Nucleus accumbens (tissue), 56 donors: ENCODE measurements at places on chromosomes 7 and 10.

GRCh38 chr10:89085153-89085552 lies 94.6 kb downstream of the FAS start:
- DNase-seq: no peak

- DNase-seq: peak; percentile 54
Observed at GRCh38 chr10:62805231-62806099, 945 bp downstream of the ADO start.

- no peak for DNase-seq
Observed at GRCh38 chr10:75544993-75545706, 113.7 kb downstream of the LRMDA start.

- no peak for DNase-seq
Observed at GRCh38 chr7:156014201-156014600, 201.9 kb upstream of the SHH start.

DNA sequence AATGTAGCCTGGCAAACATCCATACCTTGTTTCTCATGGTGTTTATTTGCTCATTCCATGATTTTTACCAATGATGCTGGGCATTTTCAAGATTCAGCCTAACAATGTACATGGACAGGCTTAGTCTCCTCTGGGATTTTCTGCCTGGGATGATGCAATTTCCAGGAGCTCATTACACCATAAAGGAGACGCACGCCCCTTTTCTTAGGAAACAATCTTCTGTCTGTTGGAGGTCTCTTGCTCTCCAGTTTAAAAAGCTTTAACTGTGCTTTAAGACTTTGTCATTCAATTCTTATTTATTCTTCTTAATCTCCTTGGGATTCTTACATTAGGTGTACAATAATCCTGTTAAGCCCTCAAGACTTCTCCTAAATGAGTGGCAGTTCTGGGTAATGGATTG lies 150.3 kb upstream of the NRP1 start:
- no peak for DNase-seq

DNA sequence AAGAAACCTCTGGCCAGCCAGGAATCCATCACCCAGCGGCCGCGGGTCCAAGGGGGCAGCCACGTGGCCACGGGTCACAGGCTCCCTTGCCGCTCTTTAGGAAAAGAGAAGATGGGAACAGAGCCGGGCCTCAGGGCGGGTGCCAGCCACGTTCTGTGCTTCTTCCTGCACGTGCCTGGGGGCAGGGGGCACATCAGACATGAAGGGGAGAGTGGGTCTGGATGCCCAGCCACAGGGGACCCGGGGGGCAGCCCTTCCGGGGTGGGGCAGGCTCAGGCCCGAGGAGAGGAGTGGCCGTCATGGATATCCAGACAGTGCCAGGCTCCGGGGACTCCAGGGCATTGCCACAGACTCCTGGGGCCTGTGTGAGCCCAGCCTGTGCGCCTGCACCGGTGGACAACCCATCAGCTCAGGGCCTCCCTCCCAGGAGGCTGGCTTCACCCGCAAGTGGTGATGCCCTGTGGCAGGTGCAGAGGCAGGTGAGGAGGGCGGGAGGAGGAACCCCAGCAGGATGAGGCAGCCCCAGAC lies 31.0 kb upstream of the ADGRA1 start:
- no peak for DNase-seq

- DNase-seq: no peak
Observed at GRCh38 chr7:114293289-114294012, 121.2 kb upstream of the FOXP2 start.

DNA sequence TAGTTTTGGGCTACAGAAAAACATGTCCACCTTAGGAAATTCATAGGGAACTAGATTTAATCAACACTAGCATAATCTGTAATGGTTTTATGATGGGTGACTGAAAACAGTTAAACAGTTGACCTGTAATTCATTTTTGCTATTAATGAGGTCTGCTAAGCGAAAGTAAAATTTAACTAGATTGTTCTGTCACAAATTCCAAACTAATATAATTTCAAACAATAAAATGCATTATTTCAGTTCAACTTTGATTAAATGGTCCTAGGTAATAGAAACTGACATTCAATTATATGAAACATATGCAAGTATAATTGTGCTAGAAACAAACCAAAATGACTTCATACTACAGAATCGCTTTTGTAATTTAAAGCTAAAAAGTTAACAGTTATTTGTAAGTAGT lies 6.9 kb downstream of the NOC3L start:
- DNase-seq: no peak

DNA sequence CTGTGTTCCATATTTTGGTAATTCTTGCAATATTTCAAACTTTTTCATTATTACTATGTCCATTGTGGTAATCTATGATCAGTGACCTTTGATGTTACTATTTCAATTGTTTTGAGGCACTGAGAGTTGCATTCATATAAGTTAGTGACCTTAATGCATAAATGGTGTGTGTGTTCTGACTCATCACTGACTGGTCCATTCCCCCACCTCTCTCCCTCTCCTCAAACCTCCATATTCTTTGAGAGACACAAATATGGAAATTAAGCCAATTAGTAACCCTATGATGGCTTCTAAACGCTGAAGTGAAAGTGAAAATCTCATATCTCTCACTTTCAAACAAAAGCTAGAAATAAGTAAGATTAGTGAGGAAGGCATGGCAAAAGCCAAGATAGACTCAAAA lies 739.6 kb downstream of the CCSER2 start:
- no peak for DNase-seq

GRCh38 chr10:18409599-18410397 lies 241.6 kb downstream of the NSUN6 start:
- DNase-seq: no peak

- no peak for DNase-seq
Observed at GRCh38 chr7:86689363-86689762, 45.7 kb downstream of the GRM3 start.

- DNase-seq: no peak
Observed at GRCh38 chr10:52623761-52624160, 148.8 kb downstream of the MBL2 start.

DNA sequence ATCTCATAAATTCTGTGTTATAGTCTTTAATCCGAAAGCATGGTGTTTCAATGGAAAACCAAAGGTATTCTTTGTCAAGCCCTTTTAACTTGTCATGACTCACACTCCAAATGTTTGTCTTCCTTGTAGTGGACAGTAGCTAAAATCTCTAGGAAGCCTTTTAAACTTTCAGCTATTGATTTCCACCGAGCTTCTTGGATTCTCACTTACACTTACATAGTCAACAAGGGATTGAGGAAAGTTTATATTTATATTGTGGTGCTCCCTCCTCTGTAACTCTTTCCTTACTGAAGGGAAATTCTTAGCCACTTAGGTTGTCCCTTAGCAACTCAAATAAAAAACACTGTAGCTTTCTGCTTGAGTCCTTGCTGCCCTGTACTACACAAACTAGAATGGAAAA lies 31.2 kb upstream of the GPR37 start:
- no peak for DNase-seq

DNA sequence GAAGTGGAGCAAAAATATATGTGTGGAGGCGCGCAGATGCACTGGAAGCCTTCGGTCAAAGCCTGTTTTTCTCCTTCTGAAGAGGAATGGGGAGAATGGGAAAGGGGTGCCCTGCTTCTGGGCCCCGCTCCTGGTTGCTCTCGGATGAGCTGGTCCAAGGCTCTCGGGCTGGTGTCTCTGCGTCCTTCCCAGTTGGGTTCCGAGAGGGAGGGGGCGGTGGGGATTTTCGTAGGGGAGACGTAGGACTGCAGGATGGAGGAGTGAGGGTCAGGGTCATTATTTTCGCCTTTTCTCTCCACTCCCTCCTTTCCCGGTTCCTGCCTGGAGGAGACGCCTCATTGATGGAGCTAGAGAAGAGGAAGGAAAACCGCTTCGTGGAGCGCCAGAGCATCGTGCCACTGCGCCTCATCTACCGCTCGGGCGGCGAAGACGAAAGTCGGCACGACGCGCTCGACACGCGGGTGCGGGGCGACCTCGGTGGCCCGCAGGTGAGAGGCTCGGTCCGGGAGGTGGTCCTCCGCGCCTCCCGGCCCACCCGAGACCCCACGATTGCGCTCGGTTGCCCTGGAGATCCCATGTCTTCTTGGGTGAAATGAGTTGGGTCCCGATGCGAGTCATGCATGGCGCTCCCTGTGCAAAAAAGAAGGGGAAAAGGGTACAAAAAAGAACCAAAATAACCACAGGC lies 790 bp downstream of the ADAM22 start:
- DNase-seq: peak; percentile 54

- DNase-seq: no peak
Observed at GRCh38 chr7:38731215-38731614, 100.0 kb upstream of the AMPH start.

DNA sequence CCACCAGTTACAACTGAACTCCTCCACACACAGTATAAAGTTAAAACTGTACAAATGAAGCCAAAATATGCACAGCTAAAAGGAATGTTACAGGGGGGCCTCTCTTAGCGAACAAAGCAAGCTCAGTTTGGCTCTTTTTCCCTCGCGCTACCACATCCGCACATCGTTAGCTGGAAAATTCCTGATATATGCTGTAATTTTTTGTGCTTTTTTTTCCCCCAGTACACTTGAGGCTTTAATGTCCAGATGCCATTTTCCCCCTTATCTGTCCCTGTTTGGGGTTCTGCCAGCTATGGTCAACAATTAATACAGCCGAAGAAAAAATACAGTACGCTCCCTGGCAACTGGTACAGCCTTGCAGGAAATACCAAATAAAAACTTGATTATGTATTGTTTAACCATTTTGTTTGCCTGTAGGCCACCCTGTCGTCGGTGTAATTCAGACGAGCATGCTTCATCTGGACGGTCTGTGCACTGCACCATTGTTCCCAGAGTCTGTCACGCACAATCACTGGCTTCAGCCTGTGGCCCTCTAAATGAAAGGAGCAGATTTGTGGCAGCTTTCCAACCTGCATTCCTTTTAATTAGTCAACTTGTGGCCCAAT lies 108.1 kb upstream of the FAM133B start:
- no peak for DNase-seq

GRCh38 chr10:26242706-26243350 lies 26.3 kb downstream of the GAD2 start:
- DNase-seq: no peak

GRCh38 chr7:5435291-5436002 lies 11.8 kb upstream of the TNRC18 start:
- no peak for DNase-seq

DNA sequence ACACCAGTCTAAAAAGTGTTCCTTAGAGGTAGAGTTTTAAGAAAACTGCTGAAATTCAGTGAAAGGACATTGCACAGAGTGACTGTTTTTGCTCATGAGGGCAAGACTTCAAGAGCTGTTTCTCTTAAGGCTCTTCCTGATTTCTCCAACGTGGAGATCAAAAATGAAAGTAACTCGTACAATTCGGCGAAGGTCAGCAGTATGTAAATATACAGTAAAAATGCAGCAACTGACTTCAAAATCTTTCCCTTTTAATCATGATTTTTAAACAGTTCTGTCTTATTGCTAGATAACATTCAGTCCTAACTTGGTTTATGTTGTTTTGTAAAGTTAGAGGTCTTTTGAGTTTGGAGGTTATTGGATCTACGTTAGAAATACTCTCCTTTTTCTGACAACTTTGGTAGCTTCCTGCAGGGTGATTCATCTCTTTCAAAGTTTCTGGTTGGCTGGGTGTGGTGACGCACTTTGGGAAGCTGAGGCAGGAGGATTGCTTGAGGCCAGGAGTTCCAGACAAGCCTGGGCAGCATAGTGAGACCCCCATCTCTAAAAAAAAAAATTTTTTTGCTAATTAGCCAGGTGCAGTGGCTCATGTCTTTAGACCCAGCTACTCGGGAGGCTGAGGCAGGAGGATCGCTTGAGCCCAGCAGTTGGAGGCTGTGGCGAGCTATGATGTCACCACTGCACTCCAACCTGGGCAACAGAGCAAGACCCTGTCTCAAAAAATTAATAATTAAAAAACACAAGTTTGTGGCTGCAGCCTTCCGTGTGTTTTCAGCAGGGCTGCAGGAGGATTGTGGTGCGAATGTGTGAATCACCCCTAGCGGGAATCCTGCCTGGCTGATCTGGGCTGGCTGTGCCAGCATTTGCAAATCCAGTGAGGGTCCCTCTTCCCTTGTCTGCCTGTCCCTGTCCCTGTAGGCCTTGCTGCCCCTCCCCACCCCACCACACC lies 29.2 kb upstream of the AP5Z1 start:
- no peak for DNase-seq

- peak; percentile 42 for DNase-seq
Observed at GRCh38 chr10:58963101-58963534, 213.3 kb upstream of the PHYHIPL start.

DNA sequence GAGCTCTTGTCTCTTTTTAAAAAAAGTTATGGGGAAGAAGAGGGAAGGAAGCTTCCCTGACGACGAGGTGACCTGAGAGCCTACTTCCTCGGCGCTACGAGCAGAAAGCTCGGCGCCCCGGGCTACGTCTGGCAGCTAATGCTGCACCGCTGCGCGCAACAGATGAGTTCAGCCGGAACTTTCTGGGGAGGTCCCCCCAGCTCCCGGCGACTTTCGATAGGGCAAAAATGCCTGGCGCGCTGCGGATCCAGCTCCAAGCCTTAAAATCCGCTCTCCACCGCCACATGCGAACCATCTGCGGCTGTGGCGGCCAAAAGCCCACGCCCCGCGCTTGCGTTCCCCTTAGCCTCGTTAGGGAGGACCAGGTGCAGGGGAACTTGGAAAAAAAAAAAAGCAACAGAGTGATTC lies 621 bp downstream of the P4HA1 start:
- DNase-seq: peak; percentile 33

GRCh38 chr7:88317422-88317821 lies 10.7 kb upstream of the STEAP4 start:
- no peak for DNase-seq

- no peak for DNase-seq
Observed at GRCh38 chr10:10460451-10460850, 557.2 kb upstream of the CELF2 start.

DNA sequence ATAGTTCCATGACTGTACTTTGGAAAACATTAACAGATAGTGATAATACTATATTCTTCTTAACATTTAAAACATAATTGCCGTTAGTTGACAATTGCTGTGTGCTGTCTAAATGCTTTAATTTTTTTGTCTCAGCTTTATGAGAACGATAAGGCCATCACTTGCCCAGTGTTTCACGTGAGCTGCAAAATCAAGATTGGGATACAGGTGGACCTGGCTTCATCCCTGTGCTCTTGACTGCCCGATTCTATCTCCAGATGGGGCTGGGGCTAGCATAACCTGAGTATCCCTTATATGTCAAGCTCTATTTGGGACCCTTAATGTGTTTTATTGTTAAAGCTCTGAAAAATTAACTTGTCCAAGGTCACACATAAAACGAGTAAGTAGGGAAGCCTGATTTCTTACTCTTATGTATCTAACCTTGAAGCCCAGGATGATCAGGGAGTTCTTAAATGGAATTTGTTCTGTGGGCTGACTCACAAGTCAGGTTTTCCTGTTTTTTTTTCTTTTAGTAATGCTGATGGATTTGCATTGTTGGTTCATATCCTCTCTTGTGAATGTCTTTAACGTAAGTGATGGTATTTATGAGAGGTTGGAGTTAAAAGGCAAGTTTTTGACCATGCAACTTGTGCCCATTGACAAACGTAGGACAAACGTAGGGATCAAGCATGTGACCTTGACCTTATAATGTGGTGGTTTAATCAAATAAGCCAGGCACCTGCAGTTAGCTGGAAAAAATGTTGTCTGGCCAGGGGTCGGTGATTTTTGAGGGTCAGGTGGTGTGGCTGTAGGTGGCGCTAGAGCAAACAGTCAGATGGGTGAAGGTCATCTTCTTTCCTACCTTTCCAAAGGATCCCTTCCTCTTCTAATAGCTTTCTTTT lies 3.6 kb downstream of the PRKAR2B start:
- no peak for DNase-seq
